ENCODE measurements at places on chromosomes 16 and 17.

DNA sequence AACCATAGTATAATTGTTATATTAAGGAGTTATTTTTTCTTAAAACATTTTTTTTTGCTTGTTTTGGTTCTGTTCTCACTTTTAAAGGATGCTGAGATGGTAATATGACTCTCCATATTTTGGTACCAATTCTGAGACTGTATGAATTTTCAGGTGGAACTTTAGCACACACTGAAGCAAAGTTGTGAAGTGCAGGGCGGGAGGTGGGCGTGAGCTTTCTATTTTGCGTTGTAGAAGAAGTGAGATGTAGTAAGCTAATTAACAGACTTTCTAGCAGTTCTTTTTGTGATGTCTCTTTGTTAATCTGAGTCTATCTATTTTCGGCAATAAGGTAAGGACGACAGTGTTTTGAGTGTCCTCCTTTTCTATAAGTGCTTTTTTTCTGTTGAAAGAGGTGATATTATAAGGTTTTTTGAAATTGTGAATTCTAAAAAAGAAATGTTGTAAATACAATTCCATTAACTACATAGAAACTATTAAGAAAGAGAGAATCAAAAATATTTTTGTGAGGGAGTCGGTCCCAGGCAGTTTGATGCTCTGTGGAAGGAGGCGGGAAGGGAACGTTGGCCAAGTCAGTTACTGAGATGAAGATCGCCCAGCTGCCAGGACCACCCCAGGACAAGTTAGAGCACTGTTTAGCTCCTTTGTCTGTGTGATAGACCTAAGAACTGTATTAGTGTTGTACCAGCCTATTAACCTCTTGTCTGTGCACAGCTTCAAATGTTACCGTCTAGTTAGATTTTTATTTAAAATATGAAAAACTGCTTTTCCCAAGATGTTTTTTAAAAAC is 65.0 kb downstream of the CCDC182 start:
- DNase-seq, result no peak

GRCh38 chr16:836221-836620 is 35.7 kb upstream of the GNG13 start:
- no peak for DNase-seq

DNA sequence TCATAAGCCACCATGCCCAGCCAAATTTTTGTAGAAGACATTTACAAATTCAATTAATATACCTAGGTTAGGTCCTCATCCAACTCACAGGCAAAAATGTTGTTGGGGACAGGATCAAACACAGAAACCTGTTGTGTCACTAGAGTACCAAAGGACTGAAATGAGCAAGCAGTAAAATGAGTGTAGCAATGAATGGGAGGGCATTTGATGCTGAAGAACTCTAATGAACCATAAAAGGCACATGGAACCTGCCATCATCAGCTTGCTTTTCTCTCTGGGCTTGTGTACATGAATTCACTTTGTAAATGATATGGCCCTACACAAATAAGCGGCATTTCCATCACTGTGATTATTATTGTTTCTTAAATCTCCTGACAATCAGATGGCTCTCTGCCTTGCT is 17.8 kb downstream of the USP31 start:
- no peak for DNase-seq

- no peak for DNase-seq
Measured at GRCh38 chr16:82005027-82005830, 6.0 kb downstream of the SDR42E1 start.

DNA sequence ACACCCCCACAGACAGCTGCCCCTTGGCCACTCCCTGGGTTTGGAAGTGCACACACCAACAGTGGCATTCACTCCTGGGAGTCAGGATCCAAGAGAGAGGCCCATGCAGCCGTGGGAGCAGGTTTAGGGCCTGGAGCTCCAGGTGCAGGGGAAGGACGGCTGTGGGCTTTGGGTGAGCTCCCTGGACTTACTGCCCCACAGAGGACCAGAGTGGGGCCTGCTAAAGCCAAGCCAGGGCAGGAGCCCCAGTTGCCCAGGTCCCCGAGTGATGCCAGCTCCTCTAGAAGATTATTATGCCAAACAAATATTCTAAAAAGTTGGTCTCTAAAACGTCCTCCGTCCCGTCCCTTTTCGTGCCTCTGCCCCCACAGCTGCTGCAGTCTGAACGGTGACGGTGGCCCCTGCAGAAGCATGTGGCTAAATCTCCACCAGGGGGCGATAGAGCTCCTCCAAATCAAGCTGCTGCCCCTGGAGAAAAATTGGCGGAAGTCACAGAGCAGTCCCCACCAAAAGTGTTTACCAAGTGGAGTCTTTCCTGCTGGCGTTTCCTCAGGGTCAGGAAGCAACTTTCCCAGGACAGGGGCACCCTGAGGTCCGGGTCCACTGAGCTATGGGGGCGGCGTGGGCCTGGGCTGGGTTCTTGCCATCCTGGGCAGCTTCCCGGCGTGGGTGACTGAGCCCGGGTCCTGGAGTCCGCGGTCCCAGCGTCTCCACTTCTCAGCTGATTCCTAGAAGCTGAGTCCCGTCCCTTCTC is 4.2 kb downstream of the ARMC7 start:
- peak; percentile 93 for DNase-seq

GRCh38 chr16:11677451-11677951 is 9.2 kb downstream of the SNN start:
- DNase-seq, result no peak

DNA sequence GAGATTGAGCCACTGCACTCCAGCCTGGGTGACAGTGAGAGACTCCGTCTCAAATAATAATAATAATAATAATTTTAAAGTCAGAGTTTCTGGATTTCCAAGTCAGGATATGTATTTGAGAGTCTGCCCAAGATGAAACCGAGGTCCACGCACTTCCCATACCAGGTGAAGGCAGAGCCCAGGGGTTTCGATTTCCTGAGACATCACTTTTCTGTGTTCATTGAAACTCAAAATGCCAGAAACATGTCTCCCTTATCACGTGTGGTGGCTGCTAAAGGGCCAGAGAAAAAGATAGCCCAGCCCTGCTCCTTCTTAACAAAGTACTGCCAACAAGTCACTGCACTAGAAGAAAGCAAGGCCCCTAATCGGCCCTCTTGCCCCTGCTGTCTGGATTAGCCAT is 9.8 kb upstream of the RNF157 start:
- DNase-seq, result no peak

DNA sequence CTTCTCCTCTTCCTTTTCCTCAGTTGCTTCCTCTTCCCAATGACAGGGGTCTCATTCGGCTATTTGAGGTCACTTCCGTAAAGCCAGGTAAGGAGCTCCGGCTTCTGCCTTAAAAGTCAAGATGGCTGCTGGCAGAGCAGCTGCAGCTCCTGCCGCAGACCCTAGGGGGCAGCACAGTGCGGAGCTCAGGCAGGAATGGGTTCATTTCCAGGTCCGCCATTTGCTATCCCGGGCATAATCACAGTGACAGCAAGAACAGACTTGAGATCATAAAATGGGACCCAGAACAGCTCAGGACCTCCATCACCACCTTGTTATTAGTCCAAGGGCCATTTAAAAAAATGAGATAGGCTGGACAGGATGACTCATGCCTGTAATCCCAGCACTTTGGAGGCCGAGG is 199.5 kb downstream of the ZNF18 start:
- no peak for DNase-seq

GRCh38 chr16:56608876-56609462 is 585 bp downstream of the MT2A start:
- no peak for DNase-seq

DNA sequence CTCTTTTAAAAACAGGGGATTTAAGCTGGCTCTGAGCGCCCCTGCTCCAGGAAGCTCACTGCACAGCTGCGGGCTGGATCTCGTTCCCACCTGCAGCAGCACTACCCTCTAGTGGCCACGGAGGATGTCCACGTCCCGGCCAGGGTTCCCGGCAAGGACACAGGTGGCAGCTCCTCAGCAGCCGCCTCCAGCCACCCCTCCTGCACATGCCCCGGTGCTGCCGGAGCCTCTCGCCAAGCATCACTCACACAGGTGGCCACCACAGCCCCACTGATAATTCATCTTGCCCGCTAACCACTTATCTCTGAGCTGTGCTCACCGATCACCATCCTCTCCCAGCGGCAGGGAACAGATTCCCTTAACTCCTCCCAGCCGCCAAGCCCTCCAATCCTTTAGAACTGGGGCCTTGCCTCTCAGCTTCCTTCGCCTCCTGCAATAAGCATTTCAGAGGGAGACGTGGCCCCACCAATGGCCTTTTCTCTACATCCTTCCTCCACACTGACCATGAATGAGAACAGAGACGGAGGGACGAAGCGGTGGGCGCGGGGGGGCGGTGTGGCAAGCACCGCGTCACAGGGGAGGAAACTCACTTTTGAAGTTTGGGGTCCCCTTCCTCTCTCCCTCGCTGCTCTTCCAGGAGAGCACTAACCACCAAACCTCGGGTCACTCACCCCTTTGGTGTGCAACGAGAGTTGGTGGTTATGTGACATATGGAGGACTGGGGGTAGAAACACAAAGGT is 222.1 kb downstream of the RBFOX3 start:
- DNase-seq, result peak; percentile 27

DNA sequence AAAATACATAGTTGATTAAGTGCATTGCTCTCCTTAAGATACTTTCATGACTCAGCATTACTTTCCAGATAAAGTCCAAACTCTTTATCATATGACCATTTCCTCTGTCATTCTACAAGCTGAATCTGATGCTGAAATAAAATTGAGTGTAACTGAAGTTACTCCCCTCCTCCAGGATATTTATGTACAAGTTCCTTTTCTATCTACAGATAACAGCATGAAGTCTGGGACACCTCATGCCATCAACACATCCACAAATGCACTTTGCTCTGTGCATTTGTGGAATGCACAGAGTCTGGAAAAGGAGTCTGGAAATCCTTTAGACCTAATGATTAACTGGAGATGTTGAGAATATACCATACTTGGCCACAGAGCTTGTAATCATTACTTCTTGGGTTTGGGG is 60.5 kb downstream of the ACSM2B start:
- DNase-seq, result peak; percentile 31

GRCh38 chr17:14308965-14309879 is 8.3 kb downstream of the HS3ST3B1 start:
- peak; percentile 85 for DNase-seq

- DNase-seq, result no peak
Measured at GRCh38 chr16:69260506-69260905, 50.6 kb upstream of the VPS4A start.

GRCh38 chr16:351804-352520 is 561 bp downstream of the AXIN1 start:
- no peak for DNase-seq

DNA sequence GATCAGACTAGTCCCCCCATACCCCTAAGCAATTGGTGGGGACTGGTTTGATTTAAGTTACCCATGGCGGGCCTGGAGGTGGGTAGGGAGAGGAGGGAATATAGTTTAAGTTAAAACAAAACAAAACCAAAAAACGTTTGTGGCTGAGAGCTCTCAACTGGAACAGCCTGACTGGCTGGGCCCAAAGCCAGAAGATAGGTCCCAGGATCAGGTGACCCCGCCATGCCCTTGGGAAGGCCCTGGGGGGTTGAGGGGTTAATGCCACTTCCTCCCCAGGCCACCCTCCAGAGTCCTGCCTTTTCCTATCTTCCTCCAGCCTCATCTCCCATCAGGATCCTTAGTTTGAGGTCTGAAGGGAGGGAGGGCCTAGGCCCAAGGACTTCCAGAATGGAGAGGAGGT is 82.3 kb upstream of the LHX1 start:
- no peak for DNase-seq

- no peak for DNase-seq
Measured at GRCh38 chr16:12060751-12061150, 84.2 kb downstream of the SNX29 start.

DNA sequence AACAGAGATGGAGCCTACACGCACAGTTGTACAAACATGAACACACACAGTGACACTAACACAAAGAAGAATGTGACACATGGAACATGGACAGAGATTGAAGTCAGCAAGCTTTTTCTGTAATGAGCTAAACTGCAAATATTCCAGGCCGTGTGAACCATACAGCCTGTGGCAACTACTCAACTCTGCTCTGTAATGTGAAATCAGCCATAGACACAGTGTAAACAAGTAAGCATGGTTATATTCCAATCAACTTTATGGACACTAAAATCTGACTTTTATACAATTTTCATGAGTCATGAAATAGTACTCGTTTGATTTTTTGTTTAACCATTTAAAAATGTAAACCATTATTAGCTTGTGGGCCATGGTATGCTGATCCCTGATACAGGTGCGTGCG is 120.2 kb downstream of the SMG6 start:
- no peak for DNase-seq

GRCh38 chr17:68601565-68602288 is 560 bp upstream of the FAM20A start:
- DNase-seq, result no peak

DNA sequence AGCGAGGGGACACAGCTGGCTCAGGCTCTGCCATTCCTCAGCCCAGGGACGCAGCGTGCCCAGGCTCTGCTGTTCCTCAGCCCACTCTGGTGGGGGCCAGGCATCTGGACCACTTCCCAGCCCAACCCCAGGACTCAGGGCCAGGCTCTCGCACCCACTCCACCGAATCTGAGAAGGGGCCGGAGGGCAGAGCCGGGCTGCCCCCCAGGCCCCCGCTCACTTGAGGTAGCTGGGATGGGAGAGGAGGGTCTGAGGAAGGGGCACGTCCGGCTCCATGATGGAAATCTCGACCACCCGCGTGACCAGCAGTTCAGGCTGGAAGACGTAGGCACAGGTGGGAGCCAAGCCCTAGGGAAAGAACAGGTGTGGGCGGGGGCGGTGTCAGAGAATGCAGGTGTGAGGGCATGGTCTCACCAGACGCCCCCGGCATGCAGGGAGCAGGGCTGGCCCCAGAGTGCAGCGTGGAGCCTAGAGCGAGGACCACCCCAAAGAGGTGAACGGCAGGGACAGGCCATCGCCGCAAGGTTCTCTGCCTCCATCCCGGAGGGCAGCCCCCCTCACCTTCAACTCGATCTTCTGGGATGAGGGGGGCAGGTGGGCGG is 4.9 kb downstream of the PGAP6 start:
- DNase-seq, result no peak

GRCh38 chr17:6443692-6444570 is at the start of gene PIMREG:
TSS of gene PIMREG (plus strand) at chr17:6444455. CDS start at chr17:6445111, 656 bp downstream.
- peak; percentile 94 for DNase-seq

DNA sequence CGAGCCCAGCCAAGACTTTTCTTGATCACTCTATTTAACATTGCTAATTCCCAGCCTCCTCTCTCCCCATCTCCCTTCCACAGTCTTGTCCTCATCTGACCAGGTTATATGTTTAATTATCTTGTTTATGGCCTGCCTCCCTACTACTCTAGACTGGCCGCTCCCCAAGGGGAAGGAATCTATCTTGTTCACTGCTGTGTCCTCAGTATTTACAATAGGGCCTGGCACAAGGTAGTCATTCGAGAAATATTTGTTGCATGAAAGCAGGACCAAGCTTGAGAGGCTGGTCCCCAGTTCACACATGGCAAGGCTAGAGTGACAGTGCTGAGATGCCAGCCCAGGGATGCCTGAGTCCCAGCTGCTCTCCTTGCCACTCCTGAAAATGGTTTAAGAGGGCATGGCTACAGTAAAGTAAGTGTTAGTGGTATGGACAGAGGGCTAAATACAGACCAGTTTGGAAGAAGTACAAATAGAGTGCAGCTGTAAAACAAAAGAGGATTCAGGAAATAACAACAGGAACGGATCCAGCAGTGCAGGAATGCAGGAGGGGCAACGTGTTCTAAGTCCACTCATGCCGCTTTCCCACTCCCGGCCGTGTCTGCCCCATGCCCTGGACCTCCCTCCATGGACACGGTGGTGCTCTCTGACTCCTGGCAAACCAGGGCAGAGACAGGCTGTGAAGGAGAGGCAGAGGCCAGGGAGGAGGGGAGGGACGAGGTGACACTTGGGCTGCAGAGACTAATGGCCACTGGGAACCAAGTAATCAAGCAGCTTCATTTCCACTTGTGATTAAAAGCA is 65.6 kb downstream of the TOM1L2 start:
- no peak for DNase-seq
